ENCODE measurements at places on chromosomes 1 and 21. TPM values are rescaled to one million over a fixed set of nuclear protein-coding genes. Genes with fewer than 3 reads are reported as not detected.

Gene NTMT2
- not detected for total RNA-seq

Gene HES4
- total RNA-seq: 39.0 TPM

Gene C1orf141
- not detected for total RNA-seq

Gene SAMD13
- total RNA-seq: 0.94 TPM

Gene C1orf146
- not detected for total RNA-seq

- no peak for DNase-seq
Observed at GRCh38 chr21:37593015-37593414, 226.4 kb downstream of the DYRK1A start.

DNA sequence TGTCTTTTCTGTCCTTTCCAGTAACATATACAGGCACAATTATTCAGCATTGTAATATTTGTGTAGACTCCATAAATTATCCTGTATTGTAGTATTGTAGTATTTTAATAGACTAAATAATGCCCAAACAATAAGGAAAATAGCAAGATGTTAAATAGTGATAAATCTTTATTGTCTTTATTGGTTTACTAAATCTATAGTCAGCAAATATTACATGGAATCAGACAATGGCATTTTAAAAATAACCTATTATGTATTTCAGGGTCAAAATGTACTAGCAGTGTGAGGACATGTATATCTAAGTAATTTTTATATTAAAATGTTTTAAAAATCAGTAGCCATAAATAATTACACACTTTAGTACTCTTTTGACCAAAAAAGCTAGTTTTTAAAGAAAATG lies 202.3 kb downstream of the GREM2 start:
- DNase-seq: no peak

GRCh38 chr1:16371725-16372124 lies 4.7 kb downstream of the SZRD1 start:
- DNase-seq: no peak

- peak; percentile 37 for DNase-seq
Observed at GRCh38 chr1:37423810-37424209, 50.6 kb upstream of the ZC3H12A start.
